ENCODE measurements at places on chromosomes 7 and 10. TPM values are rescaled to one million over a fixed set of nuclear protein-coding genes. Genes with fewer than 3 reads are reported as not detected.

DNA sequence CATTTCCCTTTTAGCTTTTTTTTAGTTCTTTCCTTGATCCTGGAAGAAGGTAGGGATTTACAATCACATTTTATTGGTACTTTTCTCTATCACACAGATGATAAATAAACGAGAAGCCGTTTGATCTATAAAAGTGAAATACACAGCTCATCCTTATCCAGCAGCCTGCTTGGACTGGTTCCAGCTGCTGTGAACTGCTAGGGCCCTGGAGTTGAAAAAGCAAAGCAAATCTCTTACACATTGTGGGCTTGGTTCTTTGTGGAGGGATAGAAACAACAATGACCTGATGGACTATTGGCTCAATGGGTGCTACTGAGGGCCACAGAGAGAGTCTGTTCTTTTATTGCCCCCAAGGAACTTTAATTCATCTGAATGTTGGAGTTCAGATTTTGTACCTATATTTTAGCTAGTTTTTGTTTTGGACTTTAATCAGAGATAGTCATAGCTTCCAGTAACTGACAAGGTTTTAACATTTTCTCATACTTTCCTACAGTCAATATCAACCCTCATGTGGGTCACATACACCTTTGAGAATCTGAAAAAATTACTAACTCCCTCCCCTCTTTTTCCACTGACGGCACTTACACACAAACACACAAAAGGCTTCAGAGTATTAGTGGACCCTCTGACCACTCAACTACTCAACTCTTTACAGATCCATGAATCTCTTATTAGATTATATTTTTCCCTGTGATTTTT is 91.6 kb upstream of the CCDC6 start:
- DNase-seq, result no peak

GRCh38 chr10:4736608-4737007 is 89.4 kb upstream of the AKR1E2 start:
- no peak for DNase-seq

DNA sequence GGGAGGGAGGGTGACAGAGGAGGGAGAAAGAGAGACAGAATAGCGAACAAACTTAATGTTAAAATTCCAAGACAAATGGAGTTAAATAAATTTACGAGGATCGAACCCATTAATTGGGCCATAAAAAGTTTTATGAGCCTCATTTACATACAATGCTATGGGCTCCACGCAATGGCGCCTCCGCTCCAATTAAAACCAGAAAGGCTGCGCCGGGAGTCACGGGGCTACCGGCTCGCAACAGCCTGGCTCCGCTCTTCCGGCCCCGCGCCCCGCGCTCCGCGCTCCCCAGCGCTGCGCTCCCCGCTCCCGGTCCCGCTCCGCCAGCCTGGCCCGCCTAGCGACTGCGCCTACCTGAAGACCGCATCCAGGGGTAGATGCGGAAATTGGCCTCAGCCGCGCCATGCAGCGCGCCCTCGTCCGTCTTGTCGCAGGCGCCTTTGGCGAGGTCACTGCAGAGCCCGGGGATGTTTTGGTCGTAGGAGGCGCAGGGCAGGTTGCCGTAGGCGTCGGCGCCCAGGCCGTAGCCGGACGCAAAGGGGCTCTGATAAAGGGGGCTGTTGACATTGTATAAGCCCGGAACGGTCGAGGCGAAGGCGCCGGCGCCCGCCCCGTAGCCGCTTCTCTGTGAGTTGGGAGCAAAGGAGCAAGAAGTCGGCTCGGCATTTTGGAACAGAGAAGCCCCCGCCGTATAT is 513 bp downstream of the HOXA7 start:
- DNase-seq, result no peak

Gene CYP2C8
- 0.47 TPM for total RNA-seq

- no peak for DNase-seq
These were observed 30.0 kb downstream of the GTF2IRD1 start for GRCh38 chr7:74483402-74484336.

DNA sequence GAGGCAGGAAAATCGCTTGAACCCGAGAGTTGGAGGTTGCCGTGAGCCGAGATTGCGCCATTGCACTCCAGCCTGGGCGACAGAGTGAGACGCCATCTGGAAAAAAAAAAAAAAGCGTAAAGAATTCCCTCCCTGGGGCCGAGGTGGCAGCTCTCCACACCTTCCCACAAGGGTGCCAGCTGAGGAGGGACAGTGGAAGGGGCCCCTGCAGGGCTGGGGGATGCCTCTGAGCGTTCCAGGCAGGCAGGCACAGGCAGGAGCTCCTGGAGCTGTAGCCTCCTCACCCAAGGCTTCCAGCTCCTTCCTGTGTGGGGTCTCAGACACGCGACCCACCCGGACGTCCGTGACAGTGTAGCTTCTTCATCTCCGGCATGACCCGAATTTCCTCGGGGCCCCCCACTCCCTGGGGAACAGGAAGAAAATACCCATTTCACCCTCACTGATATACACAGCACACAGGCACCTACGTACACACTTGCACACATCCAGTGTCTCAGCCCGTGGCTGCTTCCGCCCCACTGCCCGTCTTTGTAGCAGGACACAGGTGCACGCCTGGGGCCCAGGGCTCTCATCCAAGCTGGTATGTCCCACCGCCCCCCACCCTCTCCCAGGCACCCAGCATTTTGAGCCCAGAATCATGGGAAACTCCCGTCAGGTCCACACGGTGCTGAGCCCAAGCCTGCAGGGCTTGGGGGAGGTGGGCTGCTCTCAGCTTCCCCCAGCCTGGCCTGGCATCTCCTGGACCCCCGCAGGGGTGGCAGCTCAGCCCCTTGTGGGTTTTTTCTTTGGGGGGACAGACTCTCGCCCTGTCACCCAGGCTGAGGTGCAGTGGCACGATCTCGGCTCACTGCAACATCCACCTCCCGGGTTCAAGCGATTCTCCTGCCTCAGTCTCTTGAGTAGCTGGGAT is 25.7 kb downstream of the GRIFIN start:
- no peak for DNase-seq

Gene LBX1
- not detected for total RNA-seq

DNA sequence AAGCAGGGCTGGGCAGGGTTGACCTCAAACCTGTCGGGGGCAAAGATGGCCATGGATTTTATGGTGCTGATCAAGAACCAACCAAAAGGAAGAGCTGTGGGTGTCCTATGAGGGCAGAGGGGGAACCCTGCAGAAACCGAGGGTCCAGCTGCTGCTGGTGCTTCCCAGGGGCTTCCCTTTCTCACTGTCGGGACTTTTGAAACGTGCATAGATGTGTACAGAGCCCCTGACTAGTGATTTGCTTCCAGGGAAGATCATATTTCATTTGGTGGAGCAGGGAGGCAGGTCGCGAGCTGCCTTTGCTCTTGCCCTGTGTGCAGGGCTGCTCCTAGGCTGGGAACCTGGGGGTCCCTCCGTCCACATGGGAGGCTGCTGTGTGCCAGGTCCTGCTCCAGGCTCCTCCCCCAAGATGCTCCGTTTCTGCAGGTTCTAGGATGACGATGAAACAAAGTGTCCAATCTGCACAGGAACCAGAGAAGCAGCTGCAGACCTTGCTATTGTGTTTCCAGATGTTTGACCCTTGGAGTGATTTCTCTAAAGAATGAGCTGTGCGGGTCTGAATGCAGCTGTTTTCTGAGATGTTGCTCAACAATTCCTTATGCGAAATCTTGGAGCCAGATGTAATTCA is 9.4 kb upstream of the INPP5A start:
- no peak for DNase-seq

Measured in HCT116 (cell line).